LoVo (cell line): ENCODE measurements at places on chromosomes 3 and 15.

DNA sequence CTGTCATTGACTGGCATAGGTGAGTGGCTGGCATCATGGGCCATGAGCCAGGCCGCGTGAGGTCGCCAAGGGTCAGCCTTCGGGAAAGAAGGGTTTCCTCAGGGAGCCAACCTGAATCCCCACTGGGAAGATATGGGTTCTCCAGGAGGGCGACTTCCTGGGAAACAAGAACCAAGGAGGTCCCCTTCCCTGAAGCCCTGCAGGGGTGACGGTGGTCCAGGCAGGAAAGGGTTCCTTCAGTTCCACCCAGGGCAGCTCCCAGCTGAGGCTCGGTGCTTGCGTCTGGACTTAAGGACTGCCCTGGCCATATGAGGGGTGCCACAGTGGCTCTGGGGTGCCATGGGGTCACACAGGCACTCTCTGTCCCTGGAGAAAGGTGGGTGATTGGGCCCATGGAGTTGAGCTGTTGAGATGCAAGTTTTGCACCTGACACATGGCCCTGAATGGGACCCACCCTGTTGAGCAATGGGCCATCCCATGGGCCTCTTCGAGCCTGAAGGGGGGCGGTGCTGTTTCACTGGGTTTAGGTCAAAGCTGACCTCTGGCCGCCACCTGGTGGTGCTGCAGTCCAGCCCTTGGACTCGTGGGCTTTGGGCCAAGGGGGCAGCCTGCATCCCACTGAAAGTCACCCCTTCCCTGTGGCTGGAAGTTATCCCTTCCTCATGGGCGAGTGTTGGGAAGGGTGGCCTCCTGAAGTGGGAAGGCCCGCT lies 228.1 kb downstream of the SNRPN start:
- no peak for DNase-seq

GRCh38 chr3:110708156-110708555 lies 363.5 kb upstream of the NECTIN3 start:
- no peak for DNase-seq

DNA sequence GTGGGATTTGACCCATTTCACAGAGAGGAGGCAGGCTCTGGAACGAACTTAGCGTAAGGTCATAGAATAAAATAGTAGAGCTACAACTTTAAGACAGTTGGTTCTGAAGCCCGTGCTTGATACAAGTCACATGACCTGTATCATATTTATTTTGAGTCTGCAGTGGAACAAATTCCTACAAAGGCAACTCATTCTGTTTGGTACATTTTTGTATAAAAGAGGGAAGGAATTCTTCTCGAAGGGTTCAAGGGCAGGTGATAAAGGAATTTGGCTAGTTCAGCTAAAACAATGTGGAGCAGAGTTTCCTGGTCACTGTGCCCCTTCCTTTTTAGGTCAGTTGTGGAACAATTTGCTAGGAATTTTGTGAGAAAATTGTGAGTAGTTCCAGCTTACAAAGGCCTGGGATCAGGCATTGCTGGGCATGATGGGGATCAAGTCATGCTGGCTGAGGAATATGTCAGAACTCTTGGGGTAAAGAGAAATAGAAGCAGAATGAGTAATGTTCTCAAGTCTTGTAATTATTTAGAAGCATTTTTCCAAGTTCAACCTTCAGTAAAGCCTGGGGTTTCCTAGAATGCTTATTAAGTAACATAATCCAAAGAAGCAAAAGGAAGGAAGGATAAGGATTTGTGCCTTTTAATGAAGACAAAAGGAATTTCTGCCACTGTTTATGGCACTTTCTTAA lies 19.1 kb downstream of the USP3 start:
- DNase-seq = no peak

DNA sequence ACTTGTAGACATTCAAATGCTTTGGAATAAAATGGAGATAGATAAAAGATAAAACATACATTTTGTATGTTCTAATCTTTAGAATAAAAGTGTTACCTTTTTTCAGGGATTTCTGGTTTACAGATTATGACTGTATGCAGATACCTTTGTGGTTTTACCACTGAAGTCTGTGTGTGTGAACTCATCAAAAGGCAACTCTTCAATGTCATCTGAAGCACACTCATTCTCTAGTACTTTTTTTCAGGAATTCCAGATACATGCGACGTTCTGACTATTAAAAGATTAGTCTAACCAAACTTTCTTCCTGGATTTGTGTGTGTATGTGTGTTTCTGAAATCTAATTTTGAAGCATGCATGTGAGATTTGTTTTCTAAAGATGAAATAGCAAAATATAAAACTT lies 188.6 kb downstream of the NLGN1 start:
- DNase-seq = no peak

DNA sequence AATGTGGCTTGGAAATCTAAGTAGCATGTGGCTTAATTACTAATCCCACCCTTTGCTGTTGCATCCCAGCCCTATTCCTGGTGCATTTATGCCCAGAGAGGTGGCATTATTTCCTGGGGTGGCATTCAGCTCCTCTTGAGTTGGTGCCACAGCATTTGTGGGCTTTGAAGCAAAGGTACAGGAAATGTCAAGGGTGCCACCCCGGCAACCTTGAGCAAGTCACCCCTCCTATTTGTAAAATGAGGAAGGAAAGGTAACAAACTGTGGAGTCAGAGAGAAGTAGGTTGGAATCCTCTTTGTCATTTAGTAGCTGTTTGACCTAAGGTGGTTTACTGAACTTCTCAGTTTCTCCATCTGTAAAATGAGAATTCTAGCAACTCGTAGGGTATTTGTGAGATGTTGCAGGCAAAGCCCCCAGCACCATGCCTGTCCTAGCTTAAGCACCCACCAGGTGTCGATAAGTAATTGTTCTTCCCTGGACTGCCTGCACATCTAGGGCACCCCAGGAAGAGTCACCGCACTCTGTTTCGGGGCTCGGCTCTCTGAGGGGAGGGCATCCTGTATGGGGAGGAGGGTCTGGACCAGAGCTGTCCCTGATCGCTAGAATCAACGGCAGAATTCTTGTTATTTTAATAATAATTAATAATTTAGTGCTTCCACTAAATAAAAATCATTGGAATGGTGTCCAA lies 17.1 kb downstream of the ISG20 start:
- DNase-seq = no peak

DNA sequence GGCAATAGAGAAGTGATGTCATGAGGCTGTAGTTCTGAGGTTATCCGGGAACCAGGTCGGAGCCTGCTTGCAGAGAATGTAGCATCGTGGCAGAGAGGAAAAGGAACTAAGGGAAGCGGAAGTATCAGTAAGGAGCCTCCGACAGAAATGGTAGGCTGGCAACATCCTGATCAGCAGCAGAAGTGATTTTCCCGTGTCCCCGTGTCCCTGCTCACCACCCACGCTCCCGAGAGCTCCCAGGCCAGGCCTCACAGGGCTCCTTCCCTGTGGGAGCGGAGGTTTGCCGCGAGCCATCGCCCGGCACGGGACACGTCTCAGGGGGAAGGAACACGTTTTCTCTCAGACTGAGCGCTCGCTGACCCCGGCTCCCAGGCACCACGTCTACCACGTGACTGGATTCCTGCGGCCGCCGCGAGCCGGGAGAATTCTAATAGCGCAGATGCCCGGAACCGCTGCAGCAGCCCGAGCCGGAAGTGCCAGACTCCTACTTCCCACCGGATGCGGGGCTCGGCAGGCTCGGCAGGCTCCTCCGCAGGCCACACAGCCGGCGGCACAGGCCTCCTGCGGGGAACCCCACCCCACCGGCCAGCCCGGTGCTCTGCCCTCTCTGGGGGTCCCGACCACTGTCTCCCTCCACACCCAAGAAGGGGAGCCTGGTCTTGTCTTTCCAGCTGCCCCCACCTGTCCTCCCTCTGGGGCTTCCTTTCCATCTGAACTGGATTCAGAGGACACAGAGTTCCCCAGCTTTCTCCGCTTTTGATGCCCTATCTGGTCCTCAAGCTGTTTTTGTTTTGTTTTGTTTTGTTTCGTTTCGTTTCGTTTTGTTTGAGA lies 99.3 kb downstream of the BDH1 start:
- DNase-seq = peak; percentile 92

- no peak for DNase-seq
Measured at GRCh38 chr3:69741032-69741767, 1.9 kb downstream of the MITF start.

- DNase-seq = no peak
Measured at GRCh38 chr3:133468251-133468721, 68.4 kb downstream of the BFSP2 start.

DNA sequence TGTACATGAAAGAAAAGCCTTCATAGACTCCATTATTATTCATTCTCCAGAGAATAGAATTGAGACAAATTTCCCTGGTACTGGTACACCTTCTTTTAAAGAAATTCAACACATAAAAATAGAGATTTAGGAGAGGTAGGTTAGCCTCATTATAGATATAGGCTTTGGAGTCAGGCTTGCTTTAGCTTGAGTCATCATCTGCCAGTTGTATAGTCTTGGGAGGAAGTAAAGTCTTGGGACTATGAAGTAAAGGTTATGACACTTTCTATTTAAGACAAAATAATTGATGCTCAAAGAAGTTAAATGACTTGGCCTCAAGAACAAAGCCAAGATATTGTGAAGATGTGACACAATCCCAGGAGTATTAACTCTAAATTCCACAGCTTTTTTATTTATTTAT lies 4.3 kb downstream of the HRG start:
- no peak for DNase-seq

DNA sequence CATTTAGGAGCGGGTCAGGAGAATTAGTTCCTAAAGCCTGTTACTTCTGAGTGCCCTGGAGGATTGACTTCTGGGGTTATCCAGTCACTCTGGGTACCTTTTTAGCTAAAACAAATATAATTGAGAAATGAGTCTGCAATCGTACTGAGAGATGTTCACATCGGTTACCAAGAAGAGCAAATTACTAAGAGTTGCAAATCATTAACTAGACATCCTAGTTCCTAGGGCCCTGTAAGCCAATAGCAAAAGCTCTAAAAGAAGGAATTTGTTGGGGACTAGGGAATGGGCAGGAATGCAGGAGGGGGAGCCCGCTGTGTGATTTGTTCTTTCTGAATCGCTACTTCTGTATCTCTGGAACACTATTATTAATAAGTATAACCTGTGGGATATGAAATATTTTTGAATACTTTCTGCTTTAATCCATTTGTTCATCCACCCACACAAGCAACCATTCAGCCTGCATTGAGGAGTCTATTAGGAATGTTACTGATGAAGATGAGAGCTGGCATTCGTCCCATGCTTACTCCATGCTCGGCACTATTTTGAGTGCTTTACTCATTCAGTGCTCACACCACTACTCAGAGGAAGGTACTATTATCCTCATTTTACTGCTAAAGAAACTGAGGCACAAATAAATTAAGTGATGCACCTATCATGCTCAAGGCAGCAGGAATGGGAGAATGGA lies 31.5 kb upstream of the KY start:
- no peak for DNase-seq

- DNase-seq = no peak
Measured at GRCh38 chr3:102336130-102336529, 98.7 kb upstream of the ZPLD1 start.

DNA sequence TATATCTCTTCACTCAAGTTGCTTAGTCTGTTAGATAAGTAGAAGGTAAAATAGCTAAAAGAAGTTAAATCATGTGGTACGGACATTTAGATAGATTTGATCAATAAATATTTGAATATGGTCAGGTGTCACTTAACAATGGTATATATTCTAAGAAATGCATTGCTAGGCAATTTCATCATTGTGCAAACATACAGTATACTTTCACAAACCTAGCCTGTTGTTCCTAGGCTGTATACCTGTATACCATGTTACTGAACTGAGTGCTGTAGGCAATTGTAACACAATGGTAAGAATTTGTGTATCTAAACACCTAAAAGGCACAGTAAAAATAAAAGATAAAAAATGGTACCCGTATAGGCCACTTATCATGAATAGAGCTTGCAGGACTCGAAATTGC lies 112.8 kb upstream of the CGNL1 start:
- no peak for DNase-seq

GRCh38 chr3:2661078-2661477 lies 449.1 kb downstream of the IL5RA start:
- DNase-seq = no peak

GRCh38 chr3:114584734-114585371 lies 291.0 kb downstream of the TIGIT start:
- DNase-seq = no peak

- no peak for DNase-seq
Measured at GRCh38 chr15:40398413-40398873, 7.2 kb upstream of the IVD start.

GRCh38 chr3:30915782-30916181 lies 21.3 kb upstream of the GADL1 start:
- no peak for DNase-seq

DNA sequence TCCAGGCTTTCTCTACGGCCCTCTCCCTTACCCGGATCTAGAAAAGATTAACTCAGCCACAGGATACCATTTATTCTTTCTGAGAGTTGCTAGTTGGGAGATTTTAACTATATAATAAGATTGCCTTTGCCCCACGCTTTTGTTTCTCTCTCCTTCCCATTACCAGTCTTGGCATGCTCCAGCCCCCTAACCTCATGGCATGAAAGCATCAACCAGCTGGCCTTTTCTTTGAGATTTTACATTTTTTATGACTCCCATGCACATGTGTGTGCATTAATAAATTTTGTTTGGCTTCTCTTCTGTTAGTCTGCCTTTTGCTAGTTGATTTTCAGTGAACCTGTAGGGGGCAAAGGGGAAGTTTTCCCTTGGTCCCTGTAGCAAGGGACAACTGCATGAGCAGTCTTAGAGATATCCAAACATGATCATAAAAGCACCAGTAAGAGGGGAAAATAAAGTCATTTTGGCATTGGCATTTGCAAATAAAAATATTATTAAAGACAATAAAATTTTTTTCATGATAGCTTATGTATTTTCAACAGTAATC lies 73.6 kb downstream of the OXSM start:
- DNase-seq = no peak

DNA sequence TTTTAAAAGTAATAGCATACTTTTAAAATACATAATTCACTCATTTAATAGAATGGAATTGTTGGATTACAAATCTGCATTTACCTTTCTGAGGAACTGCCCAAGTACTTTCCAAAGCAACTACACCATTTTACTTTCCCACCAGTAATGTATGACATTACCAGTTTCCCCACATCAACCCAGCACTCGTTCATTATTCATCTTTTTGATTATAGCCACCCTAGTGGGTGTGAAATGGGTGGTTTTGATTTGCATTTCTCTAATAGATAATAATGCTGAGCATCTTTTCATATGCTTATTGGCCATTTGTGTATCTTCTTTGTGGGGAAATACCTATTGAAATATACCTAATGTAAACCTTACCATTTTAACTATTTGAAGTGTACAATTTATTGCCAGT lies 18.0 kb upstream of the EBLN2 start:
- DNase-seq = no peak

- no peak for DNase-seq
Measured at GRCh38 chr3:42014921-42015533, 53.1 kb upstream of the ULK4 start.

DNA sequence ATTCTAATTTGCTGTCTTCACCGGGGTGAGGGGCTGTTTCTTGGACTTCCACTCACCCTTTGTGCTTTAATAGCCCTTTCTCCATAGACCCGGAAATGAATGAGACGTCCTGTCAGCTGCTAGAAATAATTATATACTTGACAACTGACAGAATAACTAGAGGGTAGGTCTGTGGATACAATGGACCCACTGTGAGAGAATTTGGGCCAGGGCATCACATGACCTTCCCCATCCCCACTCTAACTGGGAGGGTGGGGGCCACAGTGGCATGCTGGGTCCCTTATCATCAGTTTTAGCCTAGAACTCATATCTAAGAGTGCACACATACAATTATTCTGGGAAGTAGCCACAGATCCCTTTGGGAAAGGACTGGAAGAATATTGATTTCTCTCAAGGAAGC lies 25.9 kb upstream of the MINAR1 start:
- DNase-seq = no peak
